NB4 (cell line): ENCODE measurements at places on chromosomes 7 and 10.

DNA sequence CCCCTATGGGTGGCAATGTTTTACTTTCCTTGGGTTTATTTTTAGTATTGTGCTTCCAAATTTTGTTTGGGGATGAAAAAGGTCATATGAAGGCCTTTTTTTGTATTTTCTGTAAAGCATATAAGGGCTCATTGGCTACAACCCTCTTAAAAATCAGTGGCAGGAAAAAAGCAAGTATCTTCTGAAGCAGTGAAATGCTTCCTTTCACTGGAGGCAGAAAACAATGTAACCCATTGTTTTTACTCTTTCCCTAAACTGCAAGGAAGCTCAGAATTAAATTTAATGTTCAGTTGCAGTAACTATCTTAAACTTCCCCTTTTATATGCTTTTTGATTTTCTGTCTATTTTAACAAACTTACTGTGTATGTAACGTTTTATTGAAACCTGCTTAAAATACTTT is 148.7 kb upstream of the LYZL1 start:
- no peak for DNase-seq

DNA sequence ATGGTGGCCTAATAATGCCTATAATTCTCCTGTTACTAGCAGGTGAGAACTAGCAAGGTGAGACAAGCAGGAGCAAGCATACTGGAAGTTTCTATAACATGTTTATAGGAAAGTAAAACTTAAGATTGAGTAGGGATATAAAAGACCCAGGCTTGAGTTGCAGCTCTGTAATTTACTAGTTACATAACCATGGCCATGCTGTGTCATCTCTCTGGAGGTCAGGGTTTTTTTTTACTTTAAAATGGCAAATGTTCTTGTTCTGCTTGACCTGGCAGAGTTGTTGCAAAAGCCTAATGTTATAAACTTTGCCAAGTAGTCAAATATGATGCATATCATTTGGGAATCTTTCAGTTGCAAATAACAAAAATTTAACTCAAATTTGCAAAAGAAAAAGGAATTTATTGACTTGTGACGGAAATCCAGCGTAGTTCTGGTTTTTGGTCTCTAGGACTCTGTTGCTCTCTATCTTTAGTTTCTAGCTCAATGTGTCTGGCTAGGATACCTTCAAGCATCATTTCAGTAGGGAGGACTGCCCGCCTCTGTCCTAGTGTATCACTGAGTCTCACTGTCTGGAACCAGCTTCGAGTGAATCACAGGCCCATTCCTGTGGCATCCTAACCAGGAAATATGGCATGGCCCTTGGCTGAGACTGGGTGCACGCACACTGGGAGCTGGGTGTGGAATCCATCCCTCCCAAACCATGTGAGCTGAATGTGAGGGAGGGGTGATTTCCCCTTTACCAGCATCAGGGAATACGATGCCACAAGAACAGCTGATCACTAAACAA is 67.9 kb downstream of the ADAM22 start:
- no peak for DNase-seq

DNA sequence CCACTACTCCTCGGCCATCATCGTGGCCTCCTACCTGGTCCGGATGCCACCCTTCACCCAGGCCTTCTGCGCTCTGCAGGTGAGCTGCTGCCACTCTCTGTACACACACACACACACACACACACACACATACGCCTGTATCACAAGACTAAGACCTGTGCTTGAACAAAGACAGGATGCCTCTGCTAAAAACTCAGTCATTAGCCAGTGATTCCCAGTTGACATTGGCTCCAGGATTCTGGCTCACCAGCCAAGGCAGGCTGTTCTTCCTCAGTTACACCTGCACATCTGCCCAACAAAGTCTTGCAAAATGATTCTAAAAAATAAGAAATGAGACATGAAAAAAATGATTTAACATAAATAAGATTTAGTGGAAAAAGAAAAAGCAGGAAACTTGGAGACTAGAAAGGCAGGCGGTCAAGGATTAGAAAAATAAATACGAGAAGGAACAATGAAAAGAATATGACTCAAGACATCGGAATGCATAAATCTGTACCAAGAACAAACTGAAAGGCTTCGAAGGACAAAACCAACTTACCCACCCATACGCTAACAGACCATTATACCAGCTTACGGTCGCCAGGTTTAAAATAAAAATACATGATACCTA is 7.4 kb upstream of the LRRC18 start:
- no peak for DNase-seq

- DNase-seq, result no peak
Observed at GRCh38 chr10:87519582-87519981, 14.9 kb downstream of the MINPP1 start.

DNA sequence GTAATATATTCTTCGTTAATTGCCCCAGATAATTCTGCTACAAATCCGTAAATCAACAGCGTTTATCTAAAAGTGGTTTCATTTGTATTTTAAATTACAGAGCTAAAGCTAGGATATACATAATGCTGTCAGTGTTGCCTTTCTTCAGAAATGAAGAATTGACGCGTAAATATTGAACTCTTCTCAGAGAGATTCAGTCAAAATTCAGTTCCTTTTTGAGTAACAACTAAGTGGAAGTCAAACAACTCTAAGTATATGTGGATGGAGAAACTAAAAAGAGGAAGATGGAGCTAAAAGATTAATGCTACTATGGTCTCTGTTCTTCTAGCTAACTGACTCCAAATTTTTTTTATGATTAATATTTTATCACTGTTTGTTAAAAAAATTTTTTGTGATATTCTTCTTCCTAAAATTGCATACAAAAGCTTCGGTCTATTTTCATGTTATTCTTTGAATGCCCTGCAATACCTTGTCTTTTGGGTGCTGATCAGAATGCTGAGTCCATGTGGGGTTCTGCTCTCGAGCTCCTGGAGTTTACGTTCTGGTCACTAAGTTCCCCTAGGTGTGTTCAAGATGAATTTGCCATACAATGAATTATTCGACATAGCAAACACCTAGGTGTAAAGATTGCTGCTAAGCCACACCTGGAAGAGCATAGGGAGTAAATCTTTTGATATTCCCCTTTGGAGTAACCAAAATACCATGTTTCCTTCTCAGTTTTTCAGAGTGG is 20.7 kb downstream of the MDFIC start:
- DNase-seq, result no peak

DNA sequence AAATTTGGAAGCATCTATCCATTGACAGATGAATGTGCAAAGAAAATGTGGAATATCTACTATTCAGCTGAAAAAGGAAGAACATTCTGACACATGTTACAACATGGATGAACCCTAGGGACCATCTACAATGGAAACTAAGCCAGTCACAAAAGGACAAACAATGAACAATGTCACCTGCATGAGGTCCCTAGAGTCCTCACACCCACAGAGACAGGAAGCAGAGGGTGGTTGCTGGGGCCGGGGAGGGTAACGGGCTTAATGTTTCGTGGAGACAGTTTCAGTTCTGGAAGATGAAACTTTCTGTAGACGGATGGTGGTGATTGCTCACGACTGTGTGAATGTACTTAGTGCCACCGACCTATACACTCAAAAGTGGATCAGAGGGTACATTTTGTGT is 282.9 kb downstream of the ADARB2 start:
- no peak for DNase-seq

DNA sequence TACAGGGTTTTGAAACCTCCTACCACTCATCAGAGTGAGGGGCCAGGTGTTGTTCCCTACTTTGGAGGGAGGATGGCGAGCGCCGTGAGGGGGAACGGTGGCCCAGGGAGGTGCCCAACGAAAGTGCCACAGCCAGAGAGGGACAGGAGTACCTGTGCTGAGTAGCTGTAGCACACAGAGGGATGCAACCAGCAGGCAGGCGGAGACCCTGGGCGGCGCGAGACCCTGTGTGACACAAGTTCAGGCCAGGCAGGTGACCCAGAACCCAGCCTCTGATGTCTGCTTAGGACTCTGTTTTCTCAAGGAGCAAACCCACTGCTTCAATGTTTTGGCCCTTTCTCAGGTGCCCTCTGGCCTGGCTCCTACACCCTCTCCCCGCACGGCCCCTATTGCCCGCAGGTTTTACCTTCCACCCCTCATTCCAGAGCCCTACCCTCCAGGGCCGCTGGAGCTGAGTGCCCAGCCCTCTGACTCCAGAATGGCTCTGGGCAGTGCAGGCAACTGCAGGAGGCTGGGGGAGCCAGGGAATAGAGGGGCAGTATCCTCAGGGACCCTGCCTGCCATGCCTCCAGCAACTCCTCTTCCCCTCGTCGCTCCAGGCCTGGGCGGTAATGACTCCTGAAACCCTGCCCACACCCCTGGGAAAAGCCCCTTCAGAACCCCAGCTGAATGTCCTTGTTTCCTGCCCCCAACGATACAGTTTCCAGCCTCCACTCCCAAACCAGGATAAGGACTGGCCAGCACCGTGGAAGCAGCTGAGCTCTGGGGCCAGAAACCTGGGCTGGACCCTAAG is 164.1 kb upstream of the RHEB start:
- no peak for DNase-seq

GRCh38 chr7:155412416-155413253 is 45.3 kb upstream of the EN2 start:
- peak; percentile 76 for DNase-seq

- no peak for DNase-seq
Observed at GRCh38 chr7:159177284-159177953, 32.8 kb upstream of the VIPR2 start.

DNA sequence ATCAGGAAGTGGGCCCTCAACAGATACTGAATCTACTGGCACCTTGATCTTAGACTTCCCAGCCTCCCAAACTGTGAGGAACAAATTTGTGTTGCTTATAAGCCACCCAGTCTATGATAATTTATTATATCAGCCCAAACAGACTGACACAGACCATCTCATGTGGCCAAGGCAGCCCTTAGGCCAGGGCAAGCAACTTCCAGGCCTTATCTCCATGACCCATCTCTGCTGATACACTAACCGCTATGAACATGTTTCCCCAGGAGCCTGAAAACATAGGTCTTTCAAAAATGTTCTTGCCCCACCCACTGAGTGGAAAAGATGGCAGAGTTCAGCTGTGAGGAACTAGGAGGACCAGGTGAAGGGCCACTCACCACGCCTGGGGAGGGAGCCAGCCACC is 3.2 kb upstream of the BLOC1S2 start:
- DNase-seq, result no peak

GRCh38 chr10:120748519-120748918 is 102.6 kb upstream of the WDR11 start:
- no peak for DNase-seq

DNA sequence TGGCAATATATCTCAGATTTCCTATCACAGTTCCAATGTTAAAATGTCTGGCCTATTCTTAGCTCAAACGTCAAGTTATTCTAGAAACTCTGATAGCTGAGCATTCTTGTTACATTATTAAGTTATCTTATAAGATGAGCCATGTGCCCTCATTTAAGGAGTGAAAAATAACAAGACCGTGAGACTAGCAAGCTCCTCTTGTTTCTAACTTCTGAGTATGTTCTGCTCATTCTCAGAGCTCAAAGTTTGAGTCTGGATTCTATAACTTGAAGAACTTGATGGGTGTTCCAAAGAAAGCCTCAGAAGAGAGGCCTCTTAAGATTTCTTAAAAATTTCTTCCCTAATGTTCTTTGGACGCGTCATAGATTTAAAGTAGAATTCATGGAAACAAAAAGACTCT is 215.2 kb downstream of the HTR7 start:
- no peak for DNase-seq

GRCh38 chr7:47627580-47628283 is 45.8 kb upstream of the TNS3 start:
- no peak for DNase-seq

GRCh38 chr7:99033765-99034164 is 110.1 kb downstream of the SMURF1 start:
- no peak for DNase-seq

DNA sequence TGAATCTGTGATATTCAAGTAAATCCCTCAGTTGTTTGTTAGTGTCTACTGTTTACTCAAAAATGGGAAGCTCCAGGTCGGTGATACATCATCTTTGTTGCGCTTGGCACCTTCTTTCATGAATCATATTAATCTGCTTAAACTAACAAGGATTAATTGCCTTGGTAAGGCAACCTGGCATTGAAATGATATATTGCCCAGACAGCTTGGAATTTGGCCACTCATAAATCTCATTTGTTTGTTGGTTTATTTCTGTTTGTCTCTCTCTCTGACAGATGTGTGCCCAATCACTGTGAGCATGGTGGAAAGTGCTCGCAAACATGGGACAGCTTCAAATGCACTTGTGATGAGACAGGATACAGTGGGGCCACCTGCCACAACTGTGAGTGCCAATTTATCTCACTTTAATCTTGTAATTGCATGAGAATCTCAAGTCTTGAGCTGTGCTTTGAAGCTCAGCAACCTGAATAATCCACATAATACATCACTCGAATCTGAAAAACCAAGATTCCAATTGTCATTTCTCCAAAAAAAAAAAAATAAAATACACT is 1104.8 kb upstream of the C7orf33 start:
- no peak for DNase-seq

DNA sequence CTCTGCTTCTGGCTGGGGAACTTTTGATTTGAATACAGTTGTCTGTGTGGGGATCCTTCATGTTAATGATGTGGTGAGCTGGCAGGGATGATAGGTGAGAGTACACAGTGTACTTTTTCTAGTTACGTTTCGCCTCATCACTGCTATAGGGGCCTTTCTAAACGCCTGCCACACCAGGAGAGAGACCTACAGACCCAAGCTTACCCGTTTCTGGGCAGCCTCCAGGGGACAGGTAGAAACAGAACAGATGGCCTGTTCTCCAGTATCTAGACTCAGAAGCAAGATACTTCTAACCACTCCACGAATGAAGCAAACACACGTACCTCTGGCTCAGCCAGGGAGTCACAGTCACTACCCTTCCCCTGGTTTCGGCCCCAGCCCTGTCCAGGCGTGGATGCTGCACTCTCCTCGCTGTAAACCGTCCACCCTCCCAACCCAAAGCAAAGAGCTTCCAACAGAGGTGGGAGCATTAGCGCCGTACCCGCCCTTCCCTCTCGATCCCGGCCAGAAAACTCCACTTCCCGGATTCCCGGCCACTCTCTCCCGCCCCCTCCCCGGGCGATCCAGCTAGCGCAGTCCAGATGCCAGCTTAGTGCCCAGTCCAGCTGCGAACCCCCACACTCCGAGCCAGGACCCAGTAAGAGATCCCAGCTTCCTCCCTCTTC is 1.2 kb downstream of the CCDC6 start:
- DNase-seq, result peak; percentile 26

- DNase-seq, result no peak
Observed at GRCh38 chr7:8434290-8435002, 1.0 kb downstream of the NXPH1 start.
